ENCODE measurements at places on chromosomes 6 and 20. TPM values are rescaled to one million over a fixed set of nuclear protein-coding genes. Genes with fewer than 3 reads are reported as not detected.

The BLCAP gene
- polyA plus RNA-seq: 73.3 TPM

The RFX6 gene
- not detected for polyA plus RNA-seq

The JARID2 gene
- 5.1 TPM for polyA plus RNA-seq

The THBD gene
- polyA plus RNA-seq: 12.0 TPM

The GGTLC1 gene
- not detected for polyA plus RNA-seq

The HSPA1L gene
- polyA plus RNA-seq: 0.80 TPM

The MUC22 gene
- 0.29 TPM for polyA plus RNA-seq

The SLC22A1 gene
- polyA plus RNA-seq: 0.10 TPM

The BYSL gene
- polyA plus RNA-seq: 4.3 TPM

The DYNLT2 gene
- polyA plus RNA-seq: 0.74 TPM

The MANEA gene
- 4.9 TPM for polyA plus RNA-seq

The LPA gene
- polyA plus RNA-seq: not detected

The PREX1 gene
- 11.9 TPM for polyA plus RNA-seq

The HLA-F gene
- polyA plus RNA-seq: 61.7 TPM

The FAM209B gene
- polyA plus RNA-seq: 0.62 TPM

The GLO1 gene
- polyA plus RNA-seq: 60.1 TPM

The TFAP2A gene
- polyA plus RNA-seq: 0.95 TPM

The ENPP1 gene
- polyA plus RNA-seq: 0.45 TPM

The LIN28B gene
- not detected for polyA plus RNA-seq

The LYRM2 gene
- 10.9 TPM for polyA plus RNA-seq

The CGAS gene
- polyA plus RNA-seq: 1.0 TPM

The PSMA7 gene
- 567 TPM for polyA plus RNA-seq

The CPNE5 gene
- polyA plus RNA-seq: 18.4 TPM

The CLPSL1 gene
- polyA plus RNA-seq: not detected

The PRSS16 gene
- not detected for polyA plus RNA-seq

The PPP1R3G gene
- 3.8 TPM for polyA plus RNA-seq

The WFDC2 gene
- polyA plus RNA-seq: 0.66 TPM

The MLN gene
- not detected for polyA plus RNA-seq

The BPIFB2 gene
- not detected for polyA plus RNA-seq

The PGC gene
- polyA plus RNA-seq: 2.0 TPM

The HLA-DRB5 gene
- 0.29 TPM for polyA plus RNA-seq

The SF3B5 gene
- polyA plus RNA-seq: 333 TPM

The RNF114 gene
- polyA plus RNA-seq: 49.5 TPM

The MEI4 gene
- not detected for polyA plus RNA-seq

The NUS1 gene
- 13.1 TPM for polyA plus RNA-seq

The CLDN20 gene
- polyA plus RNA-seq: not detected

The TGM3 gene
- 0.22 TPM for polyA plus RNA-seq

The B3GALT4 gene
- polyA plus RNA-seq: 9.1 TPM

The PRR18 gene
- not detected for polyA plus RNA-seq

The NDUFAF4 gene
- 50.3 TPM for polyA plus RNA-seq

The AHCY gene
- polyA plus RNA-seq: 81.1 TPM

The ACAT2 gene
- 15.3 TPM for polyA plus RNA-seq

The ATP6V1G2 gene
- 2.5 TPM for polyA plus RNA-seq

The KCNQ2 gene
- polyA plus RNA-seq: 0.03 TPM

The RAB32 gene
- polyA plus RNA-seq: 3.4 TPM
